ENCODE measurements at places on chromosomes 7 and 10. TPM values are rescaled to one million over a fixed set of nuclear protein-coding genes. Genes with fewer than 3 reads are reported as not detected.

GRCh38 chr7:44982535-44982923 lies 3.7 kb upstream of the MYO1G start:
- ATAC-seq: no peak

Gene TAS2R3
- total RNA-seq: 1.4 TPM

Gene POLR2J3
- total RNA-seq: 101 TPM

Gene MBL2
- total RNA-seq: not detected

Gene UFSP1
- 0.79 TPM for total RNA-seq
